ENCODE measurements at places on chromosomes 1 and 21.

- DNase-seq: no peak
Measured at GRCh38 chr1:219422811-219423598, 189.9 kb downstream of the ZC3H11B start.

DNA sequence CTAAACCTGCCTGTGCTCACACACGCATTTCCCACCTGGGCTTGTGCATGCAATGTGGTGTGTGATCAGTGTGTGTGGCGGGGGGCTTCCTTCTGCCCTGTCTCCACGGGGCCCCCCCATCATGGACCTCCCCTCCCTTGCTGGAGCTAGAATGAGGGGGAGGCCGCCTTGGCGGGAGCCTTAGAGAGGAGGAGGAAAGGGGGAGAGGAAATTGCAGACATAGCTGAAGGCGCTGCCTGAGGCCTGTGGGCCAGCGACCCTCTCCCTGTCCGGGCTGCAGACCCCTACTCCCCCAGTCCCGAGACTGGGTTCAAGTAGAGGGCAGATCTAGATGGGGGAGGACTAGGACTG lies 883 bp upstream of the EVA1B start:
- DNase-seq: no peak

GRCh38 chr1:64846573-64847430 lies 101.9 kb downstream of the RAVER2 start:
- DNase-seq: no peak

- no peak for DNase-seq
Measured at GRCh38 chr1:169236880-169237279, 130.4 kb downstream of the ATP1B1 start.

- no peak for DNase-seq
Measured at GRCh38 chr1:199956005-199956404, 71.5 kb upstream of the NR5A2 start.

- DNase-seq: no peak
Measured at GRCh38 chr1:94863919-94864318, 43.8 kb downstream of the SLC44A3 start.

DNA sequence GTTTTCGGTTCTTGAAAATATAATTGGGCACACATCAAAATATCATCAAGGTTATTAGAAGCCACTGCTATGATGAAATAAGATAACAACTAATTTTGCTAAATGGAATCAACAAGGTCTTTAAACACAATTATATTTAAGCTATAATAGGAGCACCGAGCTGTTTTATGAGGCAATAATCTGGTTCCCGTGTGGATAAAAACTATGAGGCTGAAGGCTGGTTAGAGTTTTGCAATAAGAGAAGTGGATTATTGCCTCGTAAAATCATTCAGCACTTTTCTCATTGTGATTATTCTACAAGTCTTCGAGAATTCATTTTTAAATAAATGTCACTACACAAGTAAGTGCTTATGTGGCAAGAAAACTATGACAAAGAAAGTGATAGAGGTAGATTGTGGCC lies 975.7 kb upstream of the ADGRL2 start:
- DNase-seq: no peak

- no peak for DNase-seq
Measured at GRCh38 chr21:41135746-41136145, 32.2 kb upstream of the BACE2 start.

- DNase-seq: no peak
Measured at GRCh38 chr1:153246018-153246417, 13.5 kb upstream of the LORICRIN start.

DNA sequence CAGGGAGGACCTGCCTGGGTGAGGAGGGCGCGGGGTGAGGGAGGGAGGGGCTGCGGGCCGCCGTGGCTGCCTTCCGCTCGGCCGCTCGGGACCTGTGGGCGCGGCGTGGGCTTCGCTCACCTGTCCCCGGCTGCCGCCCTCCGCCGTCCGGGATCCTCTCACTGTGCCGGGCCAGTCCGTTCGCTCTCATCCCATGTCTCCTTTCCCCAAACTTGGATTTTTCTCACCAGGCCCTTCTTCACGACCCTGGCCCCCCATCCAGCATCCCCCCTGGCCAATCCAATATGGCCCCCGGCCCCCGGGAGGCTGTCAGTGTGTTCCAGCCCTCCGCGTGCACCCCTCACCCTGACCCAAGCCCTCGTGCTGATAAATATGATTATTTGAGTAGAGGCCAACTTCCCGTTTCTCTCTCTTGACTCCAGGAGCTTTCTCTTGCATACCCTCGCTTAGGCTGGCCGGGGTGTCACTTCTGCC lies 362 bp downstream of the ZBTB48 start:
- no peak for DNase-seq

DNA sequence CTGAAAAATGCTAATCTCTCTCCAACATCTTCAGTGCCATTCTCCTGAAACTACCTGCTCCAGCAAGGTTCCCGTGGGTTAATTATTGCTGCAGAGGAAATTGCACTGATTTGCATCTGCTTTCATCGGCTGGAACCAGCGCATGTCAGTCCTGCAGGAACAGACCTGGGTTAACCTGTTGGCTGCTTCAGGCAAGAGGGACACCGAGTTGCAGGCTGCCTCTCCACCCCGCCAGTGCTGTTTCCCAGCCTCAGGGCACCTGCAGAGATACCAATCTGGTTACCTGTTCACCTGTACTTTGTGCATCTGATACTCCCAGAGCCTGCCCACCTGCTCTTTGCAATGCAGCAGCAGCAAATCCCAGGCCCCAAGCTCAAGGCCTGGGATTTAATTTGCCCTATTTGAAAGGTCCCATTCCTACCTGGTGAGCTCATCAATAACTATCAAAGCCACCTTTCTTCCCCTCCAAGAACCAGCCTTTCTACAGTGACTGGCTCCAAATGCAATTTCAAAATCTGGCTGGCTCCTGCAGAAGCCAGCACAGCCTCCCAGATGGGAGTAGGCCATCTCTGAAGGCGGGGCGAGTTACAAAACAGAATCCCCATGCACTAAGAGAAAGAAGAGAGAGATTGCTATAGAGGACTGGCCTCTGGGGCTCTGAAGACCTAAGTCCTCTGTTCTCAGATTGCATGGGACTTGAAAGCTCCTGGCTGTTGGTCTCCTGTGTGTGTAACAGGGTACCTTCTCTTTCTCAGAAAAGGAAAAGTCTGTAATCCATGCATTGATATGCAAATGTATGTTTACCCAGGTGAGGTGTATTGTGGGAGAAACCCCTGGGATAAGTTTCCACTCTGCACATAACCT lies 67.8 kb downstream of the TOMM20 start:
- DNase-seq: no peak

GRCh38 chr1:187491082-187491720 lies 662.5 kb downstream of the PLA2G4A start:
- no peak for DNase-seq

- DNase-seq: peak; percentile 48
Measured at GRCh38 chr1:58739856-58740466, 40.1 kb upstream of the MYSM1 start.

DNA sequence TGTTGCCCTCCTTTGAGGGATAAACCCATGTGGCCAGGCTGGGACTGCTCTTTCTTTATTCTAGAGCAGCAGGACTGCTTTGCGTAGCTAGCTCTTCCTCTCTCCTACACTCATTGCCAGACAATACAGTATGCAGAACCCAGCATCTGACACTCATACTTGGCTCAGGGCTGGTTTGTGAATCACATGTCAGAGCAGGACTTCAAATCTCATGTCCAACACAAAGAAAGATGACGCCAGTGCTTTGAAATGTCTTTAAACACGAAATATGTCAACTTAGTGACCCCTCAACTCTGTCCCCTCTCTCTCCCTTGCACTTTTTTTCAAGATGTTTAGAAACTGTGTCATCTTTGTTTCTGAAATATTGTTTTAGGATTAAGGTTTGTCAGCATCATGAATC lies 135.0 kb downstream of the TGFB2 start:
- DNase-seq: no peak

DNA sequence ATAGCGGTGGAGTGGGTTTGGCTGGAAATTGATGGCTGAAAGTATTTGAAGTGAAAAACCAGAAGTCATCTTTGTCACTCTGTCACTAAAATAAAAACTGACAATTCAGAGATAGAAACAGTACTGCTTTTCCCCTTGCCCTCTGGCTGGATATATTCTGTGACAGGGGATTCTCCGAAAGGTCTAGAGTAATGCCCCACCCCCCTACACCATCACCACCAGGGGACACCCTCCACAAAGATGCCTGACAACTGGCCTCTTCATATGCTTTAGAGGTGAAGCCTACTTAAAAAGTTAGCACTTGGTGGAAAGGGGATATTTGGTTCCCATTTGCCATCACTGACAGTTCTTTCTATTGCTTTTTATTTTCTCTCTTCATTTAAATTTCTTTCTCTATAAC lies 73.5 kb downstream of the SGIP1 start:
- no peak for DNase-seq

- no peak for DNase-seq
Measured at GRCh38 chr1:43522431-43522775, 8.3 kb upstream of the PTPRF start.

- DNase-seq: no peak
Measured at GRCh38 chr1:153663211-153663610, 4.7 kb downstream of the SNAPIN start.

DNA sequence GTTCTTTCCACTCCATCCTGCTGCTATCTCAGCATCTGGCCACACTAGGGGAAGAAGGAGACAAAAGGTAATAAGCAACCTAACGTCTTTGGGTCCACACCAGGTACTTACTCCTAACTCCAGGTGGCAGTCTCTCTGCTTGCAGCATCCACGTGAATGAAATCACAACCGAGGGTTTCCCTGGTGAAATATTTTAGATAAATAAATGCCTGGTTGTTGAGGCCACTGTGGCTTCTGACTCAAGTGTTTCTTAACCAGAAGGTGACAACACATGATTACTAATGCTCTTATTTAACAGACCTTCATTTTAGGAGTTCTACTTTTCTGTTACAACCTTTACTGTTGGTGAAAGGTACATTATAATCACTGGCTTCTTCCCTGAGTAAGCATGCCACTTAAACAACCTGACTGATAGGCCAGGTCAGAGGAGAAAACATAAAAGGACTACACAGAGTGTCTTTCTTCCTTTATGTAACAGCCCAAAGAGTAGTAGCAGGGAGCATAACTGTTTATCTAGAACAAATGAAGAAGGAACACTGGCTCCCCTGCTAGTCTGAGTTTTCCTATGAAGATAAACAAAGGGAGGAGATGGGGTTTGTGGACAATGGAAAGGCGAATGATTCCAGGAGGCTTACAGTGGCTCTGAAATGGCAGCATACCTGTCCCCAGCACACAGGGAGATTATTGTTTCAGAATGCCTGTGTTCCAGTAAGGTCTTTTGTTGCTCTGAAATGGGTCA lies 59.9 kb downstream of the SYT6 start:
- DNase-seq: no peak

- no peak for DNase-seq
Measured at GRCh38 chr1:1086911-1087341, 12.8 kb upstream of the RNF223 start.
